HFFc6 (cell line): ENCODE measurements at places on chromosomes 12 and 14.
A peak's percentile ranks its signal among the peaks of the same experiment; 100 is the strongest.

- H3K27me3 ChIP-seq: no peaks in the 10 kb centered on the region
- no peaks in the 10 kb centered on the region for H3K36me3 ChIP-seq
- H3K4me1 ChIP-seq: no peaks in the 10 kb centered on the region
These were observed 117.7 kb downstream of the SOX5 start for GRCh38 chr12:23831739-23832138.

- H3K4me1 ChIP-seq: peaks cover 46% of the 10 kb centered on the region
- no peaks in the 10 kb centered on the region for H3K36me3 ChIP-seq
- H3K4me3 ChIP-seq: peak overlapping the region; percentile 80
- peak overlapping the region; percentile 98 for H3K27ac ChIP-seq
- peaks cover 4% of the 10 kb centered on the region for H3K27me3 ChIP-seq
These were observed 41.2 kb upstream of the MED13L start for GRCh38 chr12:116318576-116319232.

GRCh38 chr12:52070185-52070925 is 577 bp downstream of the ATG101 start:
- H3K27ac ChIP-seq: peak overlapping the region; percentile 100
- peak overlapping the region; percentile 94 for H3K4me3 ChIP-seq
- H3K27me3 ChIP-seq: no peaks in the 10 kb centered on the region
- DNase-seq: no peak

DNA sequence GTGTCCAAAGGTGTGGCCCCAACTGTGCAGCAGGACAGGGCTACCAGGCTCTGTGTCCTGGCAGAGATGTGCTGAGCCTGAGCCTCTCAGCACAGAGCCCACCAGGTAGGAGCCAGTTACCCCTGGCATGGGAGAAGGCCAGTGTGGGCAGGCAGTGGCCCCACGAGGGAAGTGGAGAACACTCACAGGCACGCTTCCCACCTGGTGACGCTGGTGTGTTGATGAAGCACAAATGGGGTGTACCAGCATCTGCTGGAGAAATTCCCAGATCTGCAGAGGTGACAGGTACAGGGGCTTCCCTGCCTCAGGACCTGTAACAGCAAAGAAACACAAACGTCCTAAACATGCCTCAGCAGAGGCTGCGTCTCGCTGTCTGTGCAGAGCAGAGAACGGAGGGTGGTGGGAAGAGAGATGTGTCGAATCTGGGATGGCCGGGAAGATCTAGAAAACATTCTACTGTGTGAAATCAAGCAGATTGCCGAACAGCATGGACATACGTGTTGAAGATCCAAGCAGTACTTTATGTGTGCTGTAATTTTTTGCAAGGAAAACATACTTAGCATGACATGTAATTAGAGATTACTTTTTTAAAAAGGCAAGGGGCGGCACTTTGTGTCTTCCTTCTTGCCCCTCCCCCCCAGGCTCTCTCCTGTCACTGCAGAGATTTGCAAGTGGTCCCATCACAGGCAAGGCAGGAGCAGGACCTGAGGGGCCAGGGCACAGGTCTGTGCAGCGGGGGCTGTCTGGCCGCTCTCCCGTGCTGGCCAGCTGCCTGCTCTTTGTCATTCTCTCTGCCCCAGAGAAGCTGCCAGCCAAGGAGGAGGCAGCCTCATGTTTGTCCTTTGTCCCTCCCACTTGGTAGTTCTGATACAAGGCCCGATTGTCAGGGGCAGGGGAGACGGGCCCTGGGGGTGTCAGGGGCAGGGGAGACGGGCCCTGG is 17.3 kb downstream of the HIP1R start:
- 0 out of 2 replicates have a peak, but pooled peaks cover 4% of the 10 kb centered on the region for H3K36me3 ChIP-seq
- H3K27ac ChIP-seq: peak overlapping the region; percentile 75
- no peak overlapping the region for H3K4me3 ChIP-seq
- H3K4me1 ChIP-seq: peaks cover 15% of the 10 kb centered on the region
- H3K27me3 ChIP-seq: no peaks in the 10 kb centered on the region
- DNase-seq: no peak

DNA sequence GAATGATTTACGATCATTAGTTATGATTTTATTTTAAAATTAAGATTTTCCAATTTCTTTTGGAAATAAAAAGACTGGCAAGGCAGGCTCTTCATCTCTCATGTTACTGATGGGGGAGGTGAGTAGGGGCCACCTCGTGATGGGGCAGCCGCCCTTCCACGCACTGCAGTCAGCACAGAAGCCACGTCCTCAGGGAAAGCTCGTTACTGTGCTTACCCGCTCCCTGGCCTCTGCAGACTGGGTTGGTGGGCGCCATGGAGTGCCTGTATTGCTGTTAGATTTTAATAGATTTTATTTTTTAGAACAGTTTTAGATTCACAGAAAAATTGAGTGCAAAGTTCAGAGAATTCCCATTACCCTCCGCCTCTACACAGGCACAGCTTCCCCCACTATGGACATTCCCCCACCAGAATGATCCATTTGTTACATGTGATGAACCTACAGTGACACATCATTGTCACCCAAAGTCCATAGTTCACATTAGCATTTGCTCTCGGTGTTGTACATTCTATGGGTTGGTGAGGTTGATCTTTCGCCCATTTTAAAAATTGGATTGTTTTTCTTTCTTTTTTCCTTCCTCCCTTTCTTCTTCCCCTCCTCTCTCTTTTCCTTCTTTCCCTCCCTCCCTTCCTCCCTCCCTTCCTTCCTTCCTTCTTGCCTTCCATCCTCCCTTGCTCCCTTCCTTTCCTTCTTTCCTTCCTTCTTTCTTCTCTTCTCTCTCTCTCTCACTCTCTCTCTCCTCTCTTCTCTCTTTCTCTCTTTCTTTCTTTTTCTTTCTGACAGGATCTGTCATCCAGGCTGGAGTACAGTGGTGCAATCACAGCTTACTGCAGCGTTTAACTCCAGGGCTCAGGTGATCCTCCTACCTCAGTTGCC is 30.7 kb downstream of the ADGRD1 start:
- H3K4me3 ChIP-seq: no peak overlapping the region
- H3K27ac ChIP-seq: no peak overlapping the region
- H3K27me3 ChIP-seq: no peaks in the 10 kb centered on the region; the same call in 1 of the 2 replicates
- H3K36me3 ChIP-seq: no peaks in the 10 kb centered on the region; the same call in 1 of the 2 replicates
- no peak for DNase-seq

- peaks cover 31% of the 10 kb centered on the region for H3K36me3 ChIP-seq
- H3K27ac ChIP-seq: peak overlapping the region; percentile 14; the same call in 1 of the 2 replicates
- no peak for DNase-seq
These were observed 84.9 kb downstream of the PPFIBP1 start for GRCh38 chr12:27608890-27609289.

GRCh38 chr12:130461447-130461815 is 123.7 kb downstream of the PIWIL1 start:
- no peaks in the 10 kb centered on the region for H3K4me1 ChIP-seq
- no peaks in the 10 kb centered on the region for H3K36me3 ChIP-seq
- no peak overlapping the region for H3K4me3 ChIP-seq
- DNase-seq: no peak

DNA sequence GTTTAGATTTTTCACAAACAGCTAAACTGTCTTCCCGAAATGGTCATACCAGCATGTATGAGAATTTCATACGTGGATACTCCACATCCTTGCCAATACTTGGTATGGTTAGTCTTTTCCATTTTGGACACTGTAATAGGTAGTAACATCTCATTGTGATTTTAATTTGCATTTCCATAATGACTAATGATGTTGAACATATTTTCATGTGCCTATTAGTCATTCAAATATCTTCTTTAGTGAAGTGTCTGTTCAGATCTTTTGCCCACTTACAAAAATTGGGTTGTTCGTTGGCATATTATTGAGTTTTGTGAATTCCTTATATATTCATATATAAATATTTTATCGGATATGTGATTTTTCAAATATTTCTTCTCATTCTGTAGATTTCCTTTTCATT is 78.0 kb upstream of the GNG2 start:
- no peak for DNase-seq
- H3K36me3 ChIP-seq: peaks cover 26% of the 10 kb centered on the region
- H3K27me3 ChIP-seq: peaks cover 31% of the 10 kb centered on the region
- H3K4me3 ChIP-seq: no peak overlapping the region
- no peak overlapping the region for H3K27ac ChIP-seq
- H3K4me1 ChIP-seq: peaks cover 24% of the 10 kb centered on the region

DNA sequence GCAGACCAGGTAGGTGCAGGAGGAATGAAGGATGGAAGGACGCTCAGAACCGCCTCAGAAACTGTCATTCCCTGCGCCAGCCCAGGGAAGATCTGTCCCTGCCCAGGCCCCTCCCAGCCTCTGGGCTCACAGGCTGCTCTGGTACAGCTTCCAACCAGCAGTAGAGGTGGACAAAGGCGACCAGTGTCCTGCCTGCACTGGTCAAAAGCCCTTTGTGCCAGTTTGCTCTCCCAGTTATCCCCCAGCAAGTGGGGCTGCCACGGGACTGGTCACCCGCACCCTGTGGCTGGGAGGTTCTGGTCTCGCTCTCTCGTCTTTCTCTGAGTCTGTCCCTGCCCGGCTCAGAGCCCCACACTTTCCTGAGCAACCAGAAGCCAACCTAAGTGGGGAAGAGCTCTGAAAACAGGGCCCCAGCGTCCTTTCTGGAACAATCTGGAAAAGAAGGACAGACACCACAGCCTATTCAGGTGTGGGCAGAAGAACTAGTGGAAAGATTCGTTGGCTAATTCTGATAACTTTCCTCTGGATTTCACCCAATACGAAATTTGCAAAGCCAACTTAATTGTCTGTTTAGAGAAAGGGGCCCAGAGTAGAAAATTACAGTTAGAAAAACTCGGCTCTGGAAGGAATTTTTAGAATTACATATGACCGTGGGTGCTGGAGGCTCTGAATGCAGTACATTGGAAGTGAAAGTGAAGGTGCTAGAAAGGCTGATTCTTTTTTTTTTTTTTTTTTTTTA is 21.7 kb downstream of the SNRNP35 start:
- no peaks in the 10 kb centered on the region; the same call in none of the 2 replicates for H3K27me3 ChIP-seq
- H3K4me1 ChIP-seq: no peaks in the 10 kb centered on the region
- DNase-seq: no peak
- H3K36me3 ChIP-seq: peaks cover 17% of the 10 kb centered on the region

DNA sequence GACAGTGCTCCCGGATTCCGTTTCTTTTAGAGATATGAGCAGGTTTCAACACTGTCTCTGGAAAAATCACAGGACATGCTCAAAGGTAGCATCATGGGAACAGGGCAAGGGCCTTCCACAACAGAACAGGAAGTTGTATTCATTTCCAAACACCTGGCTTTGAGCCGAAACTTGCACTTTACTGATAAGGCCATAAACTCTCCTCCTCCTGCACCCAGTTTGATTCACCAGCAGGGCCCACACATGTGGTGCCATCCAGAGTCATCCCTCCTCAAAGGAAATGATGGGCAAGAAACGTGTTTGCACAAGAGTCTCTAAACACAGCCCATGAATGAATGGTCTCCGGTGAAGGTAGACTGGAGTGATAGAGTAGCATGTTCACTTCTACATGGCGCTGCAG is 268.4 kb upstream of the FKBP4 start:
- no peak overlapping the region for H3K27ac ChIP-seq
- peaks cover 4% of the 10 kb centered on the region for H3K4me1 ChIP-seq
- H3K27me3 ChIP-seq: peaks cover 7% of the 10 kb centered on the region
- no peak overlapping the region for H3K4me3 ChIP-seq

- DNase-seq: peak; percentile 67
- peaks cover 3% of the 10 kb centered on the region; the same call in 1 of the 2 replicates for H3K27me3 ChIP-seq
- peak overlapping the region; percentile 74 for H3K27ac ChIP-seq
- no peaks in the 10 kb centered on the region; the same call in 1 of the 2 replicates for H3K36me3 ChIP-seq
- peaks cover 12% of the 10 kb centered on the region for H3K4me1 ChIP-seq
These were observed 707.3 kb downstream of the MED13L start for GRCh38 chr12:115570069-115570777.

- no peaks in the 10 kb centered on the region for H3K36me3 ChIP-seq
- H3K4me3 ChIP-seq: no peak overlapping the region
- no peak for DNase-seq
- no peaks in the 10 kb centered on the region for H3K4me1 ChIP-seq
- no peak overlapping the region for H3K27ac ChIP-seq
These were observed 176.8 kb downstream of the GXYLT1 start for GRCh38 chr12:41967668-41968500.

- no peak for DNase-seq
- peaks cover 21% of the 10 kb centered on the region for H3K4me1 ChIP-seq
- H3K36me3 ChIP-seq: no peaks in the 10 kb centered on the region; the same call in 1 of the 2 replicates
- peaks cover 10% of the 10 kb centered on the region for H3K27me3 ChIP-seq
These were observed 38.7 kb upstream of the NCOR2 start for GRCh38 chr12:124605883-124606774.

DNA sequence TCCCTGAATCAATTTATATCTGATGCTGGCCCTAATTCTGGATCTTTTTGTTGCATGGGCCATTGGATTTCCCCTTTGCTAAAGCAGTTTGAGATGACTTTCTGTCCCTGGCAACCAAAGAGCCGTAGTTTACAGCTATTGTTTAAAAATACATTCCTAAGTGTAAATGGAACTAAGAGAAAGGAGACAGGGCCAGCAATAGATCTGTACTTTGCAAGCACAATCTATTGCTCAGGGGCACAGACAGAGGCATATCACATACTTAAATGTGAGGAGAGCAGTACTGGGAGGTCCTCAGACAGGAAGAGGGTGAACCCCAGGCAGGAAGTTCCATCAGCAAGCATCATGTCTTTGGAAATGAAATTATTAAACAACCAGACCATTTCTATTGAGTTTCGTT is 126.6 kb downstream of the ZFP36L1 start:
- H3K36me3 ChIP-seq: no peaks in the 10 kb centered on the region; the same call in 1 of the 2 replicates
- peaks cover 98% of the 10 kb centered on the region for H3K4me1 ChIP-seq
- H3K4me3 ChIP-seq: peak overlapping the region; percentile 35; the same call in 1 of the 2 replicates

DNA sequence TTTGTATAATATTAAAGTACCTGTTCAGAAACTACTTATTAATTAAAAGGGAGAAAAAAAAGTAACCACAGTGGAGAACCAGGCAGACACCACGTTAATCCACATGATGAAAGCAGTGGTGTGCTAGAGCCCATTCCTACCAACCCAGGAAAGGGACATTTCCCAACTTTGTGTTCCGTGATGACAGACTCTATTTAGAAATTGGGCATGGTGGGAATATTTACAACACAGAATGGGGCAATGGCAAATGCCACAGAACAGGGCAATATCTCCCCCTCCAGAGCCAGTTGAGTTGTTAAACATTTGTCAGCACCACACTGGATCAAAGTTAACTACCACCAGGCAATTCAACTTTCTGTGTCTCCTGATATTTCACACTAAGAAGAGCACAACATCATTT is 1.2 kb upstream of the HIGD1C start:
- no peaks in the 10 kb centered on the region for H3K36me3 ChIP-seq
- no peak overlapping the region for H3K27ac ChIP-seq
- H3K4me1 ChIP-seq: peaks cover 10% of the 10 kb centered on the region; the same call in 1 of the 2 replicates
- no peak overlapping the region for H3K4me3 ChIP-seq
- no peak for DNase-seq

GRCh38 chr14:68015356-68016254 is 196.0 kb downstream of the RAD51B start:
- peak overlapping the region; percentile 5; the same call in 1 of the 2 replicates for H3K27ac ChIP-seq
- DNase-seq: peak; percentile 16
- H3K4me3 ChIP-seq: peak overlapping the region; percentile 33
- peaks cover 43% of the 10 kb centered on the region for H3K4me1 ChIP-seq

- DNase-seq: no peak
- no peaks in the 10 kb centered on the region for H3K36me3 ChIP-seq
- H3K27ac ChIP-seq: no peak overlapping the region
- H3K4me3 ChIP-seq: no peak overlapping the region
- H3K27me3 ChIP-seq: peaks cover 7% of the 10 kb centered on the region
- H3K4me1 ChIP-seq: peaks cover 49% of the 10 kb centered on the region
These were observed 32.9 kb downstream of the LGR5 start for GRCh38 chr12:71472441-71472911.

- peaks cover 18% of the 10 kb centered on the region for H3K4me1 ChIP-seq
- no peak for DNase-seq
- H3K4me3 ChIP-seq: no peak overlapping the region
- H3K27me3 ChIP-seq: no peaks in the 10 kb centered on the region
- H3K27ac ChIP-seq: no peak overlapping the region
- H3K36me3 ChIP-seq: peaks cover 17% of the 10 kb centered on the region; the same call in 1 of the 2 replicates
These were observed 39.5 kb downstream of the PPHLN1 start for GRCh38 chr12:42365486-42365885.

GRCh38 chr12:93419388-93420034 is 22.2 kb downstream of the UBE2N start:
- peak overlapping the region; percentile 44 for H3K27ac ChIP-seq
- H3K36me3 ChIP-seq: peaks cover 2% of the 10 kb centered on the region
- peaks cover 2% of the 10 kb centered on the region; the same call in 1 of the 2 replicates for H3K27me3 ChIP-seq
